Nephron progenitor cell (in vitro differentiated cells): ENCODE measurements at places on chromosomes 5 and 9.

GRCh38 chr5:145536133-145536532 is 299.0 kb downstream of the PRELID2 start:
- DNase-seq = no peak

DNA sequence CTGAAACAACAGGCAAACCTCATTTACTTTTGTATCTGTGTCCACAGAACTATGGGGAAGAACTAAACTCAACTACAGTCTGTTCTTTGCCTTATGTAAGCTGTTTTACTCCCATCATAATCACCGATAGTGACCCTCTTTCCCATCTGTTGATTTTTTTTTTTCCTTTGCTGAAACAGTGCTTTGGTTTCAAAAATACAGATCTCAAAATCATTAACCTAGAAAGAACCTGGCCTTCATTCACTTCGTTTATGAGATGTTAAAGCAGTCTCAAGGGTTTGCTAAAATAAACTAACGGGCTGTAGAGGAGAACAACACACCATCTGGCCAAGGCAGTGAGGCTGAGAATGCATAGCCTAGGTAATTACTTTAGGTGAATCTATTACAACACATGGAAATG is 706.6 kb upstream of the ZNF608 start:
- no peak for DNase-seq

DNA sequence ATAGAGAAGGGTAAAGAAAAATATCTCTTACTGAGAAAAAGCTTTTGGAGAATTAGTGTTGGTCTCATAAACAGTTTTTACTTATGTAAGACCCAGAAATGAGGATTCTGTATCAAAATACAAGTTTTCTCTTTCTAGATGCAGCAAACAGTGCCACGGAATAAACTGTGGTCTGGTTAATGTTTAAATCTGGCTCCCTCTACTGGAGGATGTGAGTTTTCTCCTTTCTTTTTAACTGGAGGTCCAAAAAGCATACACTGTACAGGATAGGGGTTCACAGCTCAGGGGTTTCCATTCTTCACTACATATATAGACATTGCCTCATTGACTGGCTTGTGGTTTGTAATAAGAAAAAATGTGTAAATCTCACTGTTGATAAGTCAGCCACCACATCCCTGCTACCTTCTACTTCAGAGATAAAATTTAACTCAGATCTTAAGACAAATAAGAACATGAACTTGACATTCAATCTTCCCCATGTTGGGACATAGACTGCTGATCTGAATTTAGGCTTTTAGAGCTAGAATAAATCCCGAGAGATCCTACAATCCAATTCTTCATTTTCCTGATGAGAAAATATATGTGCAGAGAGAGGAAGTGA is 98.9 kb downstream of the CFAP95 start:
- peak; percentile 19 for DNase-seq

GRCh38 chr5:7869474-7870136 is 657 bp downstream of the MTRR start:
- no peak for DNase-seq
